RWPE2 (cell line): ENCODE measurements at places on chromosomes 7 and 10.

- H3K27ac ChIP-seq = no peak overlapping the region
- DNase-seq = no peak
- H3K27me3 ChIP-seq = peaks cover 3% of the 10 kb centered on the region
Measured at GRCh38 chr7:15567652-15568051, 5.8 kb upstream of the AGMO start.

DNA sequence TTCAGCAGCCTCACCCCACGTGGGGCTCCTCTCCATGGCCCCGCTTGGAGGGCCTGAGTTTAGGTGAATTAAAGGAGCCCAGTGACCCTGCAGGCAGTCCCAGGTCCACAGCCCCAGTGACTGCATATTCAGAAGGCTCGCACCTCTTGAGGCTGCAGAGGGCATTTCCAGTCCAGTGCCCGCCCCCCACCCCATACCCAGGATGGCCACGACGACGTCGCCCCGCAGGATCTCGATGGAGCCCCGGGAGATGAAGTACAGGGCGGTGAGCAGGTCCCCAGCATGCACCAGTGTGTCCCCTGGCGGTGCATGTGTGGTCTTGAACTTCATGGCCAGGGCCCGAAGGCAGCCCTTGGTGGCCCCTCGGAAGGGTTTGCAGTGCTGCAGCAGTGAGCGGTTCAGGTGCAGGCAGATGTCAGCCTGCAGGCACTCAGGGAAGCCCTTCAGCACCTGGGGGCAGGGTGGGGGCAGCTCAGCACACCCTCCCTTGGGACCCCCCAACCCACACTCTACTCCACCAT lies 28.1 kb downstream of the KCNH2 start:
- H3K4me1 ChIP-seq = peaks cover 1% of the 10 kb centered on the region
- no peaks in the 10 kb centered on the region for H3K27me3 ChIP-seq
- H3K36me3 ChIP-seq = no peaks in the 10 kb centered on the region

DNA sequence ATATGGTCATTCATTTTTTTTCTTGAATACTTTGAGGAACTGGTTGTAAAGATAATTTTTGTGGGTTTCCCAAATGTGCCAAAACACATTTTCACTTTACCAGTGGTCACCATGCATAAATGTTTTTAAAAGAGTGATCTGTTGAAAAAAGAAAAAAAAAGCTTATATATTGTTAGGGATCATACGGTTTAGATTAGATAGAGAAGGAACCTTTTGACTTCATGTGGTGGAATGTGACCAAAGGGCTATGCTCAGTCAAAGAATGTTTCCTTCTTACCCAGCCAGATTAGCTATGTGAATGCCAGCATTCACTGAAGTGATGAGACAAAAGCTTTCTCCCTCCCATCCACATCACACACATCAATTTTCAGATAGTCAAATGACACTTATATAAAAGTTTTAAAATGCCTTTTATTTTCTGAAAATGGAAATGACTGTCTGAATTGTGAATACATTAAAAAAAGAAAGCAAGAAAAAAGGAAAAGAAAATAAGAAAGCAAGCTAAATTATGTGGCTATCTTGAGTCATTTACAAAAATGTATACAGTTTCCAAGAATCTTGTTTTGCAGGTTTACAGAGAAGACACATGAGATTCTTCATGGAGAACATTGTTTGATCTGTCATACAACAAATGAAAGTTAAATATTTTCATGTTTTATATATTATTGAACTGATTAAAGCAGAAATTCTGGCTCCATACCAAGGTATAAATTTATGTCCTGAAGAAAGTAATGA lies 8.6 kb upstream of the CPED1 start:
- no peak overlapping the region for H3K4me3 ChIP-seq
- no peaks in the 10 kb centered on the region for H3K27me3 ChIP-seq
- DNase-seq = no peak
- H3K4me1 ChIP-seq = no peaks in the 10 kb centered on the region
- no peak overlapping the region for H3K27ac ChIP-seq

GRCh38 chr10:112307358-112308124 lies 24.3 kb downstream of the TECTB start:
- H3K4me3 ChIP-seq = no peak overlapping the region
- H3K36me3 ChIP-seq = no peaks in the 10 kb centered on the region
- no peak for DNase-seq
- no peaks in the 10 kb centered on the region for H3K27me3 ChIP-seq
- no peak overlapping the region for H3K27ac ChIP-seq

- no peaks in the 10 kb centered on the region for H3K4me1 ChIP-seq
- H3K27ac ChIP-seq = no peak overlapping the region
- H3K36me3 ChIP-seq = no peaks in the 10 kb centered on the region
- no peak for DNase-seq
Measured at GRCh38 chr10:83332690-83333089, 806.6 kb upstream of the GHITM start.

DNA sequence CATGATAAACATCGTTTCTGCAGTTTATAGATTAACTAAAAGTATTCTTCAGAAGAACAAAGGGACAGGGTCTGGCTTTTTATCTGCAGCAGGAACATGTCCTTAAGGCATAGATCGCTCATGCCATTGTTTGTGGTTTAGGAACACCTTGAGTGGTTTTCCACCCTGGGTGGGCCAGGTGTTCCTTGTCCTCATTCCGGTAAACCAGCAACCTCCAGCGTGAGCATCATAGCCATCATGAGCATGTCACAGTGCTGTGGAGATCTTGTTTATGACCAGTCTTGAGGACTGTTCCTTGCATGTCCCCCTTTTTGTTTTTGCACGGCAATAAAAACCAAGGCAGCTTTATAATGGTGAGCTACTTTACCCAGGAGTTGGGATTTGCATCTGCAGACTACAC lies 33.9 kb downstream of the STOX1 start:
- H3K4me3 ChIP-seq = no peak overlapping the region
- no peak overlapping the region for H3K27ac ChIP-seq
- no peak for DNase-seq
- no peaks in the 10 kb centered on the region for H3K36me3 ChIP-seq
- no peaks in the 10 kb centered on the region for H3K27me3 ChIP-seq

- H3K27me3 ChIP-seq = no peaks in the 10 kb centered on the region
- H3K27ac ChIP-seq = no peak overlapping the region
- no peak for DNase-seq
- no peaks in the 10 kb centered on the region for H3K36me3 ChIP-seq
Measured at GRCh38 chr10:58475322-58476277, 37.1 kb upstream of the BICC1 start.

GRCh38 chr10:10687751-10688150 lies 329.9 kb upstream of the CELF2 start:
- H3K36me3 ChIP-seq = no peaks in the 10 kb centered on the region
- H3K27ac ChIP-seq = no peak overlapping the region
- no peaks in the 10 kb centered on the region for H3K27me3 ChIP-seq

GRCh38 chr7:105880571-105881330 lies 4.4 kb upstream of the ATXN7L1 start:
- no peak for DNase-seq
- no peaks in the 10 kb centered on the region for H3K27me3 ChIP-seq
- H3K4me3 ChIP-seq = no peak overlapping the region
- H3K27ac ChIP-seq = no peak overlapping the region
- no peaks in the 10 kb centered on the region for H3K4me1 ChIP-seq
- no peaks in the 10 kb centered on the region for H3K36me3 ChIP-seq

GRCh38 chr10:119602241-119603095 lies 5.7 kb upstream of the TIAL1 start:
- no peak for DNase-seq
- H3K4me1 ChIP-seq = peaks cover 4% of the 10 kb centered on the region
- no peaks in the 10 kb centered on the region for H3K27me3 ChIP-seq
- no peaks in the 10 kb centered on the region for H3K36me3 ChIP-seq
- no peak overlapping the region for H3K4me3 ChIP-seq
- no peak overlapping the region for H3K27ac ChIP-seq

- no peaks in the 10 kb centered on the region for H3K27me3 ChIP-seq
- peaks cover 2% of the 10 kb centered on the region for H3K4me1 ChIP-seq
- H3K4me3 ChIP-seq = no peak overlapping the region
- H3K27ac ChIP-seq = no peak overlapping the region
Measured at GRCh38 chr10:59611048-59611447, 98.6 kb downstream of the SLC16A9 start.

- DNase-seq = no peak
- H3K4me3 ChIP-seq = no peak overlapping the region
- H3K4me1 ChIP-seq = no peaks in the 10 kb centered on the region
- no peaks in the 10 kb centered on the region for H3K27me3 ChIP-seq
Measured at GRCh38 chr10:14362104-14362503, 31.4 kb upstream of the FRMD4A start.
